ENCODE measurements at places on chromosomes 5 and 9.

DNA sequence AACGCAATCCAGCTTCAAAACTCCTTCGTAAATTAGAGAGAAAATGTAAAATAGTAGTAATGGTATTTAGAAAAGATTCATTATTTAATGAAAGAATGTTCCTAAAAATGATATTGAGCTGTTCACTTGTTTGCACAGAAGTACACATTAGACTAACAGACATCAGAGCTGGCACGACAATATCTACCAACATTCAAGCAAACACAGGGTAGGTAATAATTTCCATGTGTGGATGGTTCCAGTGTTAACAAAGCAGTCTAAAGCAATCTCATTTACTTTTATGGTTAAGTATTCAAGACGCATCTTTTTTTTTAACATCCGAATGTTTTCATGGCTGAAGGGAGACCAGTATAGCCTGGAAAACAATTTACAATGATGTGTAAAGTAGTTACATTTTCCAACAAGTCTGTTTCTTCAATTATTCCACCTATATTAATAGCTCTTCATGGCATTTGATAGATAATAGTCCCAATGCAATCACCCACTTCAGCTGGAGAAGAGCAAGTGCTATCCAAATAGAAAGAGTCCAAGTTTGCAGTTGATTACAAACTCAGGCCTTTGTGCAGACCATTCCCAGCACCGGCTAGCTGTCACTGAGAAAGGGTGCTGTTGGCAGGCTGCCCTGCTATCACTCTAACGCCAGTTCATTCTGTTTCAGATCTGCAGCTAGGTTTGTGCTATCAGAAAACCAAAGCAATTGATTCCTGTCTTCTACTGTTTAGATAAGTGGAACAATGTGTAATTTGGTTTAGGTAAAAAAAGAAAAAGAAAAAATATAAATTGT lies 458.8 kb downstream of the DTWD2 start:
- peak; percentile 38 for DNase-seq

DNA sequence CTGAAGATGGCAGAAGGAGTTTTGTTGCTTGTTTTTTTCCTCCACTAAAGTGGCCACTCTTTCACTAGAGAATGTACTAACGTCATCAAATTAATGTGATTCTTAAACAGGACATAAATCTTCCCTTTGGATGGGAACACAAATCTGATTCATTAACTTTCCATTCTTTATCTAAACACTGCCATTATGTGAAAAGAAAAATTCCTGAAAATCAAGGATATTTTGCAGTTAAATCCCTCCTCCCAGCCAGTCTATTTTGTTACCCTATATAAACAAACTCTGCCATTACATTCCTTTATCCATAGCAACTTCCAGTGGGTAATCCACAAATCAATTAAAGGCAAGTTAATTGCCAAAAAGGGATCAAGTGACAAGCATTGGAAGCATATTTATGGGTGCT lies 546.5 kb downstream of the PDE4D start:
- no peak for DNase-seq

- DNase-seq, result peak; percentile 39
These were observed 17.7 kb upstream of the AKNA start for GRCh38 chr9:114405294-114406034.

DNA sequence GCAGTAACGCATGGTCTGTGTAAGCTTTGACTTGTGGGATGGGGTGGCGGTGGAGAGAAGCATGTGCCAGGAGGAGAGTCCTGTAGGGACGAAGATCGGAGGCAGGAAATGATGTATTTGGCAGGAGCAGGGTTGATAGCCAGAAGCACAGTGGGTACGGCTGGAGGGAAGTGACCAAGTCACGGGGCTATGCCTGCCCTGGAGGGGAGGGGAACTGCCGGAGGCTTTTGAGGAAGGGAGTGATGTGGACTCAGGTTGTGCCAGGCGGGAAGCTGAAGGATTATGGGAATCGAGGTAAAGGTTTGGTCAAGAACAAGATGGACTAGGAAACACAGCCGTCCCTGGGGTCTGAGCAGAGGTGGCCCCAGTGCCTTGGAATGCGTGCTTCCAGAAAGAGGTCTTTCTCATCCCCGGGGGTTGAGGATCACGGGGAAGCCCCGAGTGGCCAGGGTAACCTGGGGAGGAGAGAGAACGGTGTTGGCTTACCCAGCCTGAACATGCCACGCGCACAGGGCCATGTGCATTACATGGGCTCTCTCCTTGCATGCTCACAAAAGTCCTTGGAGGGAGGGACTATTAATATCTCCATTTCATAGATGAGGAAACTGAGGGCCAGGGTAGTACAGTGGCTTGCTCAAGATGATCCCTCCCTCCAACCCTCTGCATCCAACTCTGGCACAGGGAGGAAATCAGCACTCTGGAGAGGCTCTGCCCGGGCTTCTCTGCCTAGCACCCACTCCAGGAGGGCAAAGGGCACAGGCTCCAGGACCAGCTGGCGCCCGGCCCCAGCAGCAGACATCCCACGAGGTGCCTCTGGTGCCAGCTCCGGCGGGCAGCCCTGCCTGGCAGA lies 253.8 kb downstream of the PBX3 start:
- no peak for DNase-seq

DNA sequence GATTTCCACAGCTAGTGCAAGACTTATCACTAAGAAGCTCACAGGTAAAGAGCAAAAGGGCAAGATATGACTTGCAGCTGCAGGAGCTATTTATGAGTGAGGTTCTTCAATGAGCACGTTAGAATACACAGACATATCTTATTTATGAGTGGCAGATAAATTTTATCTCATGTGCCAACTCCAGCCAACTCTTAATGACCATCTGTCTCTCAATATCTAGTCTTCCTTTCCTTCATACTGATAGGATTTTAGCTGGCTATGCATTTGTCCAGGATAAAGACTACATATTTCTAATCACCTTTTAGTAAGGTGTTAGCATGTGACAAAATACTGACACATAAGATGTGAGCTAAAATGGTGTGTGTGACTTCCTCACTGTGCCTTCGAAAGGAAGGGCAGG lies 304.5 kb downstream of the TRPM3 start:
- no peak for DNase-seq

GRCh38 chr9:14690948-14691730 lies 2.1 kb downstream of the ZDHHC21 start:
- no peak for DNase-seq

All from NCI-H1092 (cell line).